Effector memory CD4-positive, alpha-beta T cell (primary cell): ENCODE measurements at places on chromosomes 6 and 20.

- no peak for DNase-seq
Measured at GRCh38 chr6:32954986-32955802, 2.3 kb upstream of the HLA-DMA start.

DNA sequence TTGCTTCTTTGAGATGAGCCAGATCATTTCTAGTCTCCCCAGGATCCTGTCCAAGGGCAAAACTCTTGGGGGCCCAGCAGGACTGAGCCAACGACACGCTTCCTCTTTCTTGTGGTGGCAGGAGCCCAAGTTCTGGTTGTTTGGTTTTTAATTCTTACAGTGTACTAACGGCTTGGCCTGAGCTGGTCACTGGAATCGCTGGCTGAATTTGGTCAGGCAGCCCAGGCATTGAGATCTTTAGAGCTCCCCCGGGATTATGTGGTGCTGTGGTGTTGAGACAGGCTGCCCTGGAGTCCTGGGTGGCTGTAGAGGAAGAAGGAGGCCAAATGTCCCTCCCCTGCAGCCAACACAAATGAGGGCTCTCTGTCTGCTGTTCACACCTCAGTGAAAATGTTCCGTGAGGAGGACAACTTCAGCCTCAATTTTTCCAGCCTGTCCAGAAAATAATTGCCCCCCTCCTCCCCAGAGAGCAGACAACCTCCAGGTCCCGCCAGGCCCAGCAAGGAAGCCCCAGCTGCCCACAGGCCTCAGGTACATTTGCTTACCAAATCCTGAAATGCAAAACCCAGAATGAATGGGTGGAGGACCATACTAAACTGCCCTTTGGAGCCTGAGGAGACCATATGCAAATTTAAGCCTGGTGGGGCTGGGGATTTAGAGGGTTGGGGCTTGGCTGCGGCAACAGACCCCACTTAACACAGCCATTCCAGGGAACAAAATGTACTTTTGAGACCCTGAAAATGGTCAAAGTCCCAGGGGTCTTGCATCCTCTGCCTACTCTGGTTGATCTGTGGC, 23.6 kb downstream of the BNIP5 start:
- DNase-seq, result no peak

- DNase-seq, result no peak
Measured at GRCh38 chr6:45955597-45955996, 60.1 kb downstream of the CLIC5 start.

DNA sequence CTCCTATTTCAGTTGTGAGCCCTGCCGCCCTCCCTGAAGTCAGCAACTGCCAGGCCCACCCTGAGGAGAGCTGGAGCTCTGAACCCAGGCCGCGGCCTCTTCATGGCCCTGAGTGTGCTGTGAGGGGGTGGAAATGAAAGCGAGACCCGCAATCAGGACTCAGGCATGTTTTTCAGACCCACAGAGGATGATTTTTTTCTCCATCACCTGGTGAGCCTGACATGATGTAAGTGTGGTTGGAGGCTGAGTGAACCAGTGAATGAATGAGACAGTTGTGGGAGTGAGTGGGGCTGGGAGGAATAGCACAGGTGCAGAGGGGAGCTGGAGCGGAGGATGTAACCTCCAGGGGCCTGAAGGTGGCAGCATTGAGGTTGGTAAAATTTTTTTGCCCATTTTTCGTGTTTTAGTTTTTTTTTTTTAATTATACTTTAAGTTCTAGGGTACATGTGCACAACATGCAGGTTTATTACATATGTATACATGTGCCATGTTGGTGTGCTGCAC, 18.3 kb downstream of the RAET1L start:
- DNase-seq, result no peak

DNA sequence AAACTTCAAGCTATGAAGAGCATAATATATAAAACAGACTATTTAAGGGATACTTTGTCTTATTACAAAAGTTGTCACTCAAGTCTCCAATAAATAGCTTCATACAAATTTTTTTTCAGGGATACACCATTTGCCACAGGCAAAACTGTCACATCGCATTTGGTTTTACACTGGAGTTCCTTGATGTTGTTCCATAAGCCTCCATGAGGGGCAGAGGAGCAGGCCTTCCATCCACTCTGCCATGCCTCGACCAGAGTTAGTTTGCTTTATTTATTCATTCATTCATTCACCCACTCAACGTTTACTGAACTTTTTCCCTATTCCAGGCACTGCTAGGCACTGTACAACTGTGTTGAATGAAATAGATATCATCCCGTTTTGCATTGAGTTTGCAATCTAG, 246.6 kb downstream of the PHF3 start:
- no peak for DNase-seq

GRCh38 chr6:160162030-160162566, 40.5 kb downstream of the SLC22A1 start:
- no peak for DNase-seq

GRCh38 chr6:106339334-106340029, 13.9 kb upstream of the ATG5 start:
- peak; percentile 14 for DNase-seq

- DNase-seq, result no peak
Measured at GRCh38 chr6:71510856-71511255, 222.2 kb downstream of the OGFRL1 start.

- DNase-seq, result no peak
Measured at GRCh38 chr6:37058084-37058586, 52.7 kb downstream of the FGD2 start.

DNA sequence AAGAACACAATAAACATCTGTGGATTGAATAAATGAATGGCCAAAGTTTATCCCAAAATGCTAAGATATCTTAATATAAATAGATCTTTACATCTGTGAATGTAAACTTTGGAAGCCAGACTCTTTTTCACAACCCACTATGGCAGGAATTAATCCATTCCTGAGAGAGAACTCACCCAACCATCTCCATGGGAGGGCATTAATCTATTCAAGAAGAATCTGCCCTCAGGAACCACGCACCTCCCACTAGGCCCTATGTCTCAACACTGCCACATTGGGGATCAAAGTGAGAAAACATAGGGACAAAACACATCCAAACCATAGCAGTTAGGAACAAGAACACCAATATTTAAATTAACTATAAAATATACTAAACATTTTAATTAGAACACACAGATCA, 3.4 kb downstream of the UBE3D start:
- DNase-seq, result no peak

DNA sequence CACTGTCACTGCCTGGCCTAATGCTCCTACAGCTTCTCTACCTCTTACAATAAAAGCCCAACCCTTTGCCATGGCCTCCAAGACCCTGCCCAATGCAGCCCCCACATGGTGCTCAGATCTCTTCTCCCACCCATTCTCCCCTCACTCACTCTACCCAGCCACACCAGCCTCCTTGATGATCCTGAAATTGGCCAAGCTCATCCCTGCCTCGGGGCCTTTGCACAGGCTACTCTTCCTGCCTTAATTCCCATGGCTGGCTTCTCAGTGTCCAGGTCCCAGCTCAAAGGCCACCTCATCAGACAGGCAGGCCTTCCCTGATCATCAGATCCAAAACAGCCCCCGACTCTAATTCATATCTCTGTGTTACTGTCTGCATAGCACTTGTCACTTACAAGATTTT, 25.6 kb downstream of the PREX1 start:
- DNase-seq, result no peak

- DNase-seq, result no peak
Measured at GRCh38 chr6:42083530-42083929, 33.2 kb downstream of the TAF8 start.

- no peak for DNase-seq
Measured at GRCh38 chr20:45968081-45968671, 3.8 kb downstream of the ZNF335 start.

- DNase-seq, result no peak
Measured at GRCh38 chr6:79762370-79762769, 131.2 kb downstream of the SH3BGRL2 start.

DNA sequence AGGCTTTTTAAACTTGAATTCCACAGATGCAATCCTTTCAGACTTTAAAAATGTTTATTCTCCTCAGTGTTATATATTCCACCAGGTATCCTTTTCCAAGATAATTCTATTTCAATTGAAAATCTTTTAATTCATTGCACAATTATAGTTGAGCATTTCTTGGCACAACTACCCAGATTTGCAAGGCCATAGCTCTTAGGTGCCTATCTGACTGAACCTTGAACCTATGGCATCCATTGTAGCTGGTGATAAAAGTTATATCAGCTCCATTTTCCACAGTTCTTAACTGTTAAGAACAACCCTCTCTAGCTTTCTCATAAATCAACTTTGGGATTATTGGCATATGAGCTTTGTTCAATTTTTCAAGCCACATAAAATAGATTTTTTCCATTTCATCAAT, 42.4 kb downstream of the PACRG start:
- no peak for DNase-seq

- DNase-seq, result peak; percentile 21
Measured at GRCh38 chr20:52191916-52192718, 538 bp upstream of the ZFP64 start.

DNA sequence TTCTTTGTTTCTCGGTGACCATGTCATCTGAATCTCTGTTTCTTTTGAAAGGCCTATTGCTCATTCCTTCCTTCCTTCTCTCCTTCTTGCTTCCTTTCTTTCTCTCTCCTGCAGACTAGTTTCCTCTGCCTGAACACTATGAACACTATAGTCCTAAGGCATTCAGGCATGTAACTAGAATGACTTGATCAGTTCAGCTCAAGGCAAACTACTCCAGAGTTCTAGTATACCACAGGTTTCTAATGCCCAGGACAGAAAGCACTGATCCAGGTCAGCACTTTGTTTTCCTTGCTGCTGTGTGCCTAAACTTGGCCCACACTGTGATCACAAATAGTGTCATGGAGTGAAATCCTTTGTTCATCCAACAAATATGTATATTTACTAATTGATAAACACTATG, 324.1 kb upstream of the GJE1 start:
- DNase-seq, result no peak

- DNase-seq, result no peak
Measured at GRCh38 chr6:144259986-144260385, 25.1 kb upstream of the UTRN start.

DNA sequence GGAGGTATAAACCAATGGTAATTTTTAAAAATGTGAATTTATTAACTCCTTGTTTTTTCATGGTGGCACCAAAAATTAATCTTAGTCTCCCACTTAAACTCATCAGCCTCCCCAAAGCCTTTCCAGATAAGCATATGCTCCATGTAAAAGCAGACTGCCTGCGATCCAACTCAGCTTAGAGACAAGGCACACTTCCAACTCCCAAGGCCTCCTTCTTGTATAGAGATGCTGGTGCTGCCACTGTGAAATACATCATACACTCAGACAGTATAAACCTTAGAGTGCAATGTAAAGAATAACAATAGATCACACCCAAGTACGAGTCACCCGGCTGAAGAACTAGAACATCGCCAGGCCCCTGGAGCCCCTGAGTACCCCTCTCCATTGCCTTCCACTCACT, 2.0 kb downstream of the ANKRD6 start:
- DNase-seq, result no peak

GRCh38 chr6:119348096-119348747, 1.3 kb downstream of the MAN1A1 start:
- peak; percentile 19 for DNase-seq
